ENCODE measurements at places on chromosomes 6 and 20. TPM values are rescaled to one million over a fixed set of nuclear protein-coding genes. Genes with fewer than 3 reads are reported as not detected.

The SNAP25 gene
- total RNA-seq = 17.8 TPM

The CAP2 gene
- 10.5 TPM for total RNA-seq

The SLC22A2 gene
- total RNA-seq = 0.05 TPM

The DEK gene
- 82.0 TPM for total RNA-seq

The CHRNA4 gene
- 0.35 TPM for total RNA-seq

The FBXO5 gene
- 19.9 TPM for total RNA-seq

The OR12D3 gene
- not detected for total RNA-seq

The RIPOR3 gene
- not detected for total RNA-seq

The SLCO4A1 gene
- total RNA-seq = 12.2 TPM

The SALL4 gene
- total RNA-seq = 2.0 TPM

The PRR18 gene
- total RNA-seq = 0.15 TPM

The COL9A1 gene
- total RNA-seq = not detected
